ENCODE measurements at places on chromosomes 5 and 9. TPM values are rescaled to one million over a fixed set of nuclear protein-coding genes. Genes with fewer than 3 reads are reported as not detected.

CA9 gene
- 5.3 TPM for total RNA-seq

LECT2 gene
- not detected for total RNA-seq

ADAMTS13 gene
- total RNA-seq, result 0.36 TPM

TGFBI gene
- total RNA-seq, result 1,874 TPM

All from A549 treated with CpdA at 1 μM for 4 hours (cell line).